Lung (tissue), 17 donors: ENCODE measurements at places on chromosomes 1 and 21. TPM values are rescaled to one million over a fixed set of nuclear protein-coding genes. Genes with fewer than 3 reads are reported as not detected.

The C1orf141 gene
- 5.7 TPM for total RNA-seq

The FAM131C gene
- total RNA-seq, result not detected

DNA sequence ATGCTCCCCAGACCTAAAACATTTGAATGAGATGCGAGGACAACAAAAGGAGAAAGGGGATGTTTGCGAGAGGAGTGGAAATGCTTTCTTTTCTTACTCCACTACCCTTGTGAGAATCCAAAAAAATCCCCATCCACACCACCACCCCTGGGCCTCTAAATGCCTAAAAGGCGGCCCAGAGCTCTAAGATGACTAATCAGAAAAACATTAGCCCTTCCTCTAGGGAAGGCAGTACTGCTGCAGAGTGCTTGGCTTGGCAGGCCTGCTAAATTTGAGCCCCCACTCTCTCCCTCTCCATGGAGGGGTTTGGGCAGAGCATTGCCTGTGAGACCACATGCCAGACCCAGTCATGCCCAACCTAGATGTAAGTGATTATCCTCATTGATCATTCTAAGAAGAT, 347.9 kb downstream of the USH2A start:
- no peaks in the 10 kb centered on the region for H3K4me1 ChIP-seq
- no peak overlapping the region for H3K4me3 ChIP-seq
- DNase-seq, result no peak
- no peaks in the 10 kb centered on the region for H3K27me3 ChIP-seq

- H3K4me1 ChIP-seq, result peaks cover 4% of the 10 kb centered on the region
- DNase-seq, result no peak
- H3K27ac ChIP-seq, result no peak overlapping the region
- H3K4me3 ChIP-seq, result no peak overlapping the region
- peaks cover 10% of the 10 kb centered on the region for H3K36me3 ChIP-seq
Observed at GRCh38 chr1:112686417-112686816, 12.0 kb downstream of the MOV10 start.

GRCh38 chr1:203287109-203287893, 18.0 kb upstream of the BTG2 start:
- peak overlapping the region; percentile 37 for H3K27ac ChIP-seq
- no peaks in the 10 kb centered on the region for H3K27me3 ChIP-seq
- H3K4me3 ChIP-seq, result no peak overlapping the region
- DNase-seq, result peak; percentile 70

DNA sequence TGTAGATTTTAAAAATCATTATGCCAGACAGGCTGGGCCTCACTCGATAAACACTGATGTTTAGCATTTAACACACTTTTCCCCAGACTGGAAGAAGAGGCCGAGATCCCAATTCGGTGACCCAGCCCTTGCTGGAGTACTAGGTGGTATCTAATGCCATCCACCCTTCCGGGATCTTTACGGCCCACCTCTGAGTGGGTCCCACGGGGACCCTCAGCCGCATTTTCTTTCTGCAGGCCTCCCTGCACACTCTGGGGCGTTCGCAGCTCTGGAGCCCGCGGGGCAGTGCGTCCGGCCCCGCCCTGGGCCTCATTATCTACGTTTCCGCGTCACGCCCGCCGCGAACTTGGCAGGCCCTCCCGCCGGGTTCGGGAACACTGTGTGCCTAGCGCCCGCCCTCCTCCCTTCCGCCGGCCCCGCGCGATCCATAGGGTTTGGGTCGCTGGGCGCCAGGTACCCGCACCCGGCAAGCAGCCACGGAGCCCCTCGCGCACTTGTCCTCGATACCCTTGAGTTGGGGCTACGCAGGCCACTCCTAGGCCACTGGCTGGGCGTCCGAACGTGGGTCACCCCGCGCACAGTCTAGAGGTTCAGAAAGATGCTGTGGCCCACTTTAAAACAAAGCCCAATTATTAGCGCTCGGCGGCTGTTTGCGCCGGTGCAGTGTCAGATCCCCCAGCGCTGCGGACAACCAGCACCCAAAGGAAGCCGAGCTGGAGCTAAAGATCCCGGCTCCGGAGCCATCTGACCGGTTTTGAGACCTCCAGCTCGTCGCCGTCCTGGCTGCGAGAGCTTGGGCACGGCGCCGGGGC, 950 bp upstream of the EVA1C start:
- peak; percentile 65 for DNase-seq
- peak overlapping the region; percentile 88 for H3K4me3 ChIP-seq
- peaks cover 23% of the 10 kb centered on the region for H3K4me1 ChIP-seq
- peak overlapping the region; percentile 99 for H3K27ac ChIP-seq
